NCI-H1417 (cell line): ENCODE measurements at places on chromosomes 11 and 22.

GRCh38 chr11:57680552-57680874 is 12.6 kb downstream of the ZDHHC5 start:
- DNase-seq = no peak

DNA sequence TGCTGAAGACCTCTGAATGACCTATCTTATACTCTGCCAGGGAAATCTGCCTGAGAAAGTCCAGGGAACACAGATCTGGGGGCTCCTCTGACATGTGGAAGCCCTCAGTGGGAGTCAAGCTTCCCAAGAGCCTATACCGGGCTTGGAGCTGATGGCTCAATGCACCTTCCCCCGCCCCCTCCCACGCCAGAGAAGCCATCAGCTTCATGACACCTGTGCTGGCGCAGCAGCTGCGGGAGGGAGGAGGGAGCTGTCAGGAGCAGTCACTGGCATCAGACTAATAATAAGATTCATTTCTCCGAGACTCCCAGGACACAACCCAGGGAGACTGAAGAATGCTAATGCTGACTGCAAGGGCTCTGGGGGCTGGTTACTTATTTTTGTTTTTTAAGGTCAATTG is 47.8 kb downstream of the SPATA19 start:
- no peak for DNase-seq

- DNase-seq = no peak
These were observed 10.9 kb upstream of the SCN4B start for GRCh38 chr11:118163494-118163893.

GRCh38 chr11:10304495-10305261 is at the start of gene ADM:
Gene ADM, plus strand, starts transcription at chr11:10305073. Its CDS starts 628 bp downstream, at chr11:10305701.
- peak; percentile 67 for DNase-seq

DNA sequence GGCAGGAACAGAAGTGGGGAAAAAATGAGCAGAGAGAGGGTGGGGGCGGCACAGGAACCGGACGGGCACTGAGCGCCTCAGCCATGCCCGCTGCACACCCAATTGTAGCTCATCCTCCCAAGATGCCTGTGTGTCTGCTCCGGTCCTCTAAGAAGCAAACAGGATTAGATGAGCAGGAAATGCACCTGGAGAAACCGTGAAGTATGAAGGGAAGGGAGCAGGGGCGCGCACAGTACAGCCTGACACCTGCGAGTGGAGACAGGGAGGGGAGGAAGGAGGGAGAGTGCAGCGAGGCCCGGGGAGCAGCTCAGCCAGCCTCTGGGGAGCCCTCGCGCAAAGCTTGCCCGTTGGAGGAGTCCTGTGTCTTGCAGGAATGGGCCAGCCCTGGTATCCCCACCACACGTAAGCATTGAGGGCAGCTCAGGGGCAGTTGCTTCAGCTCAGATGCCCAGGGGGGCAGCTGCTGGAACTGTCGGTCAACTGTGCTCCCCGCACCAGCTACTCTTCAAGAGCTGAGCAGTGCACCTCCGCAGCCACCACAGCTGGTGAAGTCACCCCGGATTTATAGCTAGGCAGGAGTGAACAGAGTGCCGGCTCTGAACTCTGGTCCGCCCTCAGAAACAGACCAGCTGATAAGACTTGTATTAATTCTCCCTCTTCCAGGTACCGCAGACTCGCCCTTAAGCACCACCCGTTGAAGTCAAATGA is 7.0 kb downstream of the DNAJB13 start:
- DNase-seq = peak; percentile 44

DNA sequence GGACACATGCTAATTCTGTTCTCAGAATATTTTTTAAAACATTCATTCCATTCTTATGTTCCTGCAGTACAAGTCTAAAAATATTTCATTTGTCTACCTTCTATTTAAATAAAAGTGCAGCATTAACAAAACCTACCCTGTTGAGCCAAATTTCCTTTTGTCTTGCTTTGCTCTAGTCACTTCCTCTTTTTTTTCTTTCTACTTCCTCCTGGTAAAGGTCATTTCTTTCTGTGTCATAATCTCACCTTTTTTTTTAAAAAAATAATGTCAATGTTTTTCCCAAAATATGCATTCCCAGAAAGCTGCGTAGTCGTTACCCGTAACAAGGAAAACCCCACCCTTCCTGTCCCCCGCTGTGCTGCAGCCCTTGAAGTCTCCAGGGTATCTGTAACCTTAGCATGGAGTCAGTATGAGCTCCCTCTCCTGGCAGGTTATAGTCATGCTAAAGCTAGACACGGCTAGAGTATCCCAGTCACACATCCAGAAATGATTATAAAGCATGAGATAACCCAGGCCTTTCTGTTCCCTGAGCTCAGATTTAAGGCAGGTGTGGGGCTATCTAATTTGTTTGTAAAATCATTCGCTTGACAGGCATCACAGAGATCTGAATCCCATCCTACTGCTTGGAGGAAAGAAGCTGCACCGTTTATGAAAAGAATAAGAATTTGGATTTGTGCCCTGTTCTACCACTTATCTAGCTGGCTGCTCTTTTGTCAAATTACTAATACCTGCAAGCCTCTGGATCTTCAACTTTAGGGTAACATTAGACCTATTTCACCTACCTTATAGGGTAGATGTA is 51.1 kb upstream of the EED start:
- DNase-seq = peak; percentile 98

GRCh38 chr22:22906907-22907550 is 19.4 kb downstream of the IGLL5 start:
- no peak for DNase-seq

DNA sequence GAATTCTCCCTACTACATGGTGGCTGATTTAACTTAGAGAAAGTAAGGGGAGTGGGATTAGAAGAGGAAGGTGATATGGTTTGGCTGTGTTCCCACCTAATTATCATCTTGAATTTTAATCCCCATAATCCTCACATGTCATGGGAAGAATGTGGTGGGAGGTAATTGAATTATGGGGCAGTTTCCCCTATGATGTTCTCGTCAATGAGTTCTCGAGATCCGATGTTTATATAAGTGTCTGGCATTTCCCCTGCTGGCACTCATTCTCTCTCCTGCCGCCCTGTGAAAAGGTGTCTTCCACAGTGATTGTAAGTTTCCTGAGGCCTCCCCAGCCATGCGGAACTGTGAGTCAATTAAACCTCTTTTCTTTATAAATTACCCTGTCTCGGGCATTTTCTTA is 169.3 kb downstream of the CASP12 start:
- no peak for DNase-seq

GRCh38 chr22:18048441-18048898 is 24.1 kb upstream of the MICAL3 start:
- DNase-seq = no peak

DNA sequence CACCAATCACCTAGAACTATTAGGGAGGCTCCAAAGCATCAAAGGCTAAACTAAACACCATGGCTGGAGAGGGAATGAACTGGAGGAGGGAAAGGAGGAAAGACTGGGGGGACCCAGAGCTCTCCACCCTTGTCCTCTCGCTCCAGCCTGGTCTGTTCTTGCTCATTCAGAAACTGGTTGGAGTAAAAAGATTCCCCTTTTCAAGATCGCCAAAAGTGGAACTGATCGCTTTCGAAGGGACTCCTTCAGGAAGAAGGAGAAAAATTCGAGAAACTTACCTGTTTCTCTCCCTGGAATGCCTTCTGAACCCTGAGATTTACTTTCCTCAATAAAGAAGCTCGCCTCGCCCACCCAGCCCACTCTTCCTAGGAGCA is 46.9 kb downstream of the OR4D9 start:
- DNase-seq = no peak

DNA sequence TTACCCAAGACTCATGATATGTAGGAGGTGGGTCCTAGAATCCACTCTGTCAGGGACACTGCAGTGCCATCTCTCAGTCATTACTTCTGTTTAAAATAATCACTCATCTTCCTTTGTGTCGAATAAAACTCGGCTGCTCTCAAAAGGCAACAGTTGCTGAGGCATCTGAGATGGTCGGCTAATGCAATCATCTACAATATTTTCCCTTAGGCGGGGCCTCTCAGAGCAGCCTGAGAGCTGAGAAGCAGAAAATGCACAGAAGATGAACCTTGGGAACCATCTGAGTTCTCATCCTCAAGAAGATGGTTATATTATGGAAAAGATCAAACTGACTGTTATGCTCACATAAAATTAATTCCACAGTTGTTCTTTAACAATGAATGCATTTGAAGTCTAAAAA is 1518.2 kb upstream of the TENM4 start:
- no peak for DNase-seq

- DNase-seq = no peak
These were observed 27.0 kb downstream of the FAM76B start for GRCh38 chr11:95762534-95762933.

DNA sequence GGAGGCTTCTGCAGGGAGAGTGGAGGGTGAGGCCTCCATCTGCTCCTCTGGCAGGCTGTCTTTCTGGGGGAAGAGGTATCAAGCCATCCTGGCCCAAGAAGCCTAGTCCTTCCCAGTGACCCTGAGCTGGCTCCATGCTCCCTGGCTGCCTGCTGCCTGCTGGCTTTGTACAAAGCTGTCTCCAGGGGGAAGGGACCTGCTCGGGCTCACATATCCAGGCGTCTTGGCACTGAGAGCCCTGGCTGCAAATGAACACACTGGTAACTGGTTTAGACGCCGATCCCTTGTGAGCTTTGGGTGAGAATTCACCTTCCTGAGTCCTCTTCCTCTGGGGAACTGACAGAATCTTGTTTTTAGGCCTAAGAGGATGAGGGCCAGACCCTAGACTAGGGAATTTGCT is 210.3 kb upstream of the ZBED5 start:
- no peak for DNase-seq

- peak; percentile 61 for DNase-seq
These were observed 76.8 kb upstream of the RTL6 start for GRCh38 chr22:44574640-44575380.

- DNase-seq = no peak
These were observed 13.3 kb upstream of the CACNA1I start for GRCh38 chr22:39556970-39557841.

GRCh38 chr11:94923004-94923334 is 50.4 kb downstream of the CWC15 start:
- no peak for DNase-seq

DNA sequence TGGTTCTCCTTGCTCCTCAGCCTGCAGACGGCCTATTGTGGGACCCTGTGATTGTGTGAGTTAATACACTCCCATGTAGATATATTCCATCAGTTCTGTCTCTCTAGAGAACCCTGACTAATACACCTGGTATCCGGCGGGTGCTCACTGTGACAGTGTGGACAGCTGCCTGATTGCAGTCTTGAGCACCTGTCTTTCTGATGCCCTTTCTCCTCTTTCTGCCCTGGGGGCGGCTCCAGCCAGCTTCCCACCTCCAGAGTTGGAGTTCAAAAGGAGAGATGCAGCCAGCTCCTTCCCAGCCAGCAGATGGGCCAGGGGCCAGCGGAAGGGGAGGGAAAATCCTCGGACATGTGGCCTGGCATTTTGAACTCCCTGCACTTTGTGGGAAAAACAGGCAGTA is 15.0 kb downstream of the SMIM38 start:
- DNase-seq = peak; percentile 53

GRCh38 chr11:87736928-87737327 is 438.3 kb downstream of the RAB38 start:
- no peak for DNase-seq

DNA sequence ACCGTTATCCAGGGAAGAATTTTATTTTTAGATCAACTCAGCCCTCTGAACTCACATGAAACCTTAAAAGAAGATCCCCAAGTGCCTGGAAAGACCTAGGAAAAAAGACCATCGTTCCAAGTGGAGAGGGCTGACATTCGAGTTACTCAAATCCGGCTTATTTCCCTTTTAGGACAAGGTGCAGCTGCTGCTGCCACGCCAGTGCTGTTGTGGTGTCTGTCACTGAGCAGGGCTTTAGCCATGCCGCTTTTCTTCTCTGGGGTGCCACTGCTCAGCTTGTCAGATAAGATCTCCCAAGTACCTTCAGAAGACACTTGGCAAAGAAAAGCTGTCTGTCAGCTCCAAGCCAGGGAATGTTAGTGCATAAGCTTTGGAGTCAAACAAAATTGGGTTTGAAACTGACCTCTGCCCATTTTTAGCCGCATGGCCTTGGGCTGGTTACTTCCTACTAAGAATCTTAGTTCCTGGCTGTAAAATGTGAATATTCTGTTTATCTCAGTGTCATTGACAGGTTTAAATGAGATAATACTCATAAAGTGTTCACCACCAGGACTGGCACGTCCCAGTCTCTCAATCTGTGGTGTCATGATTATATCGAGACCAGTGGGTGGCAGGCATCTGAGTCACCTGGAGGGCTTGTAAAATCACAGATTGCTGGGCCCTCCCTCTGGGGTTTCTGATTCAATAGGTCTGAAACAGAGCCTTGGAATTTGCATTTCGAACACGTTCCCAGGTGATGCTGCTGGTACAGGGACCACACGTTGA is 117.5 kb downstream of the PKNOX2 start:
- no peak for DNase-seq

GRCh38 chr11:107666911-107667613 is 44.8 kb downstream of the SLN start:
- DNase-seq = no peak

GRCh38 chr22:32527756-32528155 is 53.1 kb downstream of the FBXO7 start:
- DNase-seq = no peak

- no peak for DNase-seq
These were observed 91.2 kb downstream of the CLPB start for GRCh38 chr11:72343006-72343756.

GRCh38 chr11:10401256-10401655 is 53.8 kb upstream of the AMPD3 start:
- DNase-seq = no peak

GRCh38 chr11:128146926-128147605 is 440.3 kb downstream of the ETS1 start:
- DNase-seq = no peak

GRCh38 chr11:76592961-76593360 is 77.6 kb downstream of the LRRC32 start:
- DNase-seq = no peak

- DNase-seq = no peak
These were observed 258.5 kb upstream of the PDGFD start for GRCh38 chr11:104422324-104422944.

- DNase-seq = no peak
These were observed 84.8 kb upstream of the ZBED5 start for GRCh38 chr11:10942620-10943019.

GRCh38 chr22:37254867-37255233 is 10.8 kb upstream of the RAC2 start:
- DNase-seq = no peak

- DNase-seq = no peak
These were observed 24.3 kb upstream of the PKNOX2 start for GRCh38 chr11:125140233-125140632.

DNA sequence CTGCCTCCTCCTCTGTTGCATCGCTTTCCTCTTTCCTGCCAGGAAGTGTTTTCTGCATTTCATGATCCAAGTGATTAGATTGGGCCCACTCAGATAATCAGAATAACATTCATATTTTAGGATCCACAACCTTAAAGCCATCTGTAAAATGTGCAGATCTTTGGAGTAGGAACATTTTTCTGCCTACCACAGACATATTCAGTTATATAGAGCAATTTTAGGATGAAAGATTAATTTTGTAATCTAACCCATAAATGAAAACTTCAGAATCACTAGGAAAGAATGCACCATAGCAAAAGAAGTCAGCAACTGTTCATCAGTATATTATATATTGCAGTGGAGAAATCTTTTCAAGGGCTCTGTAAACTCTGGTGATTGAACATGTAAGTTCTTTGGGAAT is 659.9 kb upstream of the LUZP2 start:
- no peak for DNase-seq

- peak; percentile 47 for DNase-seq
These were observed at the start of gene OSBP2 for GRCh38 chr22:30694640-30695350. Gene OSBP2, plus strand, starts transcription at chr22:30694874. Its CDS starts 36 bp downstream, at chr22:30694910.
